ENCODE measurements at places on chromosomes 3 and 15.

DNA sequence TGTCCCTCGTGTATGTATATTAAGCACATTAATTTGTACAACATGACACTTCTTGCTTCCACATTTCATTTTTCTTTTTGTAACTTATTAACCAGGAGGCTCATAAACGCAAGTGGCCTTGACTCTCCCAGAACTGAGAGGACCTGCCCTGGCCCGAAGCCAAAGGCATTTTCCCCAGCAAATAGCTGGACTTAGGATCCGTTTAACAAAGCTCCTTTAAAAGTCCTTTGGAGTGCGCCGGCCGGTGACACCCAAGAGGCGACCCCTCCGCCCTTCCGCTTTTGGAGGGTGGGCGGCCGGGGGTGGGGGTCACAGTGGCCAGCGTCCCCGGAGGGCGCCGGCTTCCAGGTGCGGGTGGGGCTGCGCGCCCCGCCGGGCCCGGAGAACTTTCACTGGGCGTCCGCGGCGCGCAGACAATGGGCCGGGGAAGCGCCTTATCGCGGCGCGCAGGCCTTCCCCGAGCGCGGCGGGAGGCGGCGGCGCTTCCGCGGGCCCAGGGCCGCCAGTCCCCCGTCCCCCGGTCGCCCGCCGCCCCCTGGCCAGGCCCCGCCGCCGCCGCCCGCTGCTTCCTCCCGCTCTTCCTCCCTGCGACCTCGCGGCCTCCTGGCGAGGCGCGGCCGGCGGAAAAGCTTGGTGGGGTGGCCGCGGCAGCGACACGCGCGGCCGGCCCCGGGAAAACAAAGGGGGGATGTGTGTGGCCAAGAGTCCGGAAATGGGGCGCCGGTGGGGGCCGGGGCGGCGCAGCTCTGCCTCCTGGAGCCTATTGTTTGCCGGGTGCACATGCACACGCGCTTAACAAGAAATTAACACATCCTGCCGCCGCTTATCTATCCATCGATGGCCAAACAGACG is 613.4 kb downstream of the MCTP2 start:
- H3K36me3 ChIP-seq = no peaks in the 10 kb centered on the region
- H3K4me1 ChIP-seq = no peaks in the 10 kb centered on the region
- no peak for DNase-seq
- no peak overlapping the region for H3K4me3 ChIP-seq
- no peaks in the 10 kb centered on the region for H3K27me3 ChIP-seq
- H3K27ac ChIP-seq = no peak overlapping the region

DNA sequence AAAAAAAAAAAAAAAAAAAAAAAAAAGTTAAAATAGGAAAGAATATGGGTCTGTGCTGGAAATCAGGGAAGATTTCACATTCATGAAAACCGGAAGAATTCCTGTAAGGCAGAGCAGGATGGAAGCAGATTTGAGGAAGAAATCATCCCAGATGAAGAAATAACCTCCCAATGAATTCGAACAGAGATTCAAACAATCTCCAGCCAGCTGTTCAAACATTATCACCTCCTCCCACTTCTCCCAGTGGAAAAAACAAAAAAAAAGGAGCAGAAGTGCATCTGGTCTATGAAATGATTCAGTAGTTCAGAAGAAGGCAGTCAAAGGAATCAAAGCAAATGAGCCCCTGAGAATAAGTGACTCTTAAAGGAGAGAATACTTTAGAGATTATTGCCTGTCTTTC is 33.1 kb downstream of the CP start:
- no peak overlapping the region for H3K27ac ChIP-seq
- H3K4me1 ChIP-seq = no peaks in the 10 kb centered on the region
- H3K27me3 ChIP-seq = no peaks in the 10 kb centered on the region
- no peak overlapping the region for H3K4me3 ChIP-seq
- H3K36me3 ChIP-seq = no peaks in the 10 kb centered on the region

GRCh38 chr15:61076598-61077170 is 152.4 kb downstream of the RORA start:
- H3K4me3 ChIP-seq = no peak overlapping the region
- H3K27ac ChIP-seq = no peak overlapping the region
- H3K27me3 ChIP-seq = peaks cover 3% of the 10 kb centered on the region
- H3K36me3 ChIP-seq = no peaks in the 10 kb centered on the region
- no peaks in the 10 kb centered on the region for H3K4me1 ChIP-seq

GRCh38 chr3:113055201-113055600 is 64.4 kb downstream of the GTPBP8 start:
- H3K4me3 ChIP-seq = no peak overlapping the region
- H3K4me1 ChIP-seq = peaks cover 18% of the 10 kb centered on the region
- no peak overlapping the region for H3K27ac ChIP-seq
- H3K36me3 ChIP-seq = no peaks in the 10 kb centered on the region

DNA sequence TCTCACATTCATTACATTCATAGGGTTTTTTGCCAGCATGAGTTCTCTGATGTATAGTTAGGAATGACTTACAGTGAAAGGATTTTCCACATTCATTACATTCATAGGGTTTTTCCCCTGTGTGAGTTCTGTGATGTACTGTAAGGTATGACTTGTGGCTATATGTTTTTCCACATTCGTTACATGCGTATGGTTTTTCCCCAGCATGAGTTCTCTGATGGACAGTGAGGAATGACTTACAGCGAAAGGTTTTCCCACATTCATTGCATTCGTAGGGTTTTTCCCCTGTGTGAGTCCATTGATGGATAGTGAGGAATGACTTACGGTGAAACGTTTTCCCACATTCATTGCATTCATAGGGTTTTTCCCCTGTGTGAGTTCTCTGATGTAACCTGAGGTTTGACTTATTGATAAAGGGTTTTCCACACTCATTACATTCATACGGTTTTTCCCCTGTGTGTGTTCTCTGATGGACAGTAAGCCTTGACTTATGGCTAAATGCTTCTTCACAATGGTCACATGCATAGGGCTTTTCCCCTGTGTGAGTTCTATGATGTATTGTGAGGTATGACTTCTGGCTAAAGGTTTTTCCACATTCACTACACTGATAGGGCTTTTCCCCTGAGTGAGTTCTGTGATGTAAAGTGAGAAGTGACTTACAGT is 47.4 kb downstream of the ZNF717 start:
- no peaks in the 10 kb centered on the region for H3K4me1 ChIP-seq
- DNase-seq = no peak
- no peak overlapping the region for H3K4me3 ChIP-seq
- H3K27ac ChIP-seq = no peak overlapping the region

GRCh38 chr3:179825527-179826246 is 172.8 kb downstream of the USP13 start:
- H3K4me1 ChIP-seq = no peaks in the 10 kb centered on the region
- DNase-seq = no peak
- no peaks in the 10 kb centered on the region for H3K36me3 ChIP-seq
- H3K4me3 ChIP-seq = no peak overlapping the region
- no peak overlapping the region for H3K27ac ChIP-seq

DNA sequence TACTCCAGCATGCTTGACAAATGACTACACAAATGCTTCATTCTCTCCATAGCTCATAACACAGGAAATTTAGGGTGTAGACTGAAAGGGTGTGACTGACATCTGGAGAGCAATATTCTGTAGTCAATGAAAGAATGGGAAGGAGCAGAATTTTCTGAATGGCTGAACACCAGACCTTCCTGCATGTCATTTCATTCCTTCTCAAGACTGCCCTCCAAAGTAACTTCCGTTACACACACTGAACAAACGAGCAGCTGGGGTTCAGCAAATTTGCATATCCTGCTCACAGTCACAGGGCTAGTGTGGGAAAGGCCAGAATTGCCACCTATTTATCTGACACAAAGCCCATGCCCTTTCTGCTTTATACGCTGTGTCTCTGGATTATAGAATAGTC is 325.0 kb upstream of the CFAP20DC start:
- no peak overlapping the region for H3K27ac ChIP-seq
- no peak for DNase-seq
- H3K27me3 ChIP-seq = no peaks in the 10 kb centered on the region
- no peaks in the 10 kb centered on the region for H3K36me3 ChIP-seq

DNA sequence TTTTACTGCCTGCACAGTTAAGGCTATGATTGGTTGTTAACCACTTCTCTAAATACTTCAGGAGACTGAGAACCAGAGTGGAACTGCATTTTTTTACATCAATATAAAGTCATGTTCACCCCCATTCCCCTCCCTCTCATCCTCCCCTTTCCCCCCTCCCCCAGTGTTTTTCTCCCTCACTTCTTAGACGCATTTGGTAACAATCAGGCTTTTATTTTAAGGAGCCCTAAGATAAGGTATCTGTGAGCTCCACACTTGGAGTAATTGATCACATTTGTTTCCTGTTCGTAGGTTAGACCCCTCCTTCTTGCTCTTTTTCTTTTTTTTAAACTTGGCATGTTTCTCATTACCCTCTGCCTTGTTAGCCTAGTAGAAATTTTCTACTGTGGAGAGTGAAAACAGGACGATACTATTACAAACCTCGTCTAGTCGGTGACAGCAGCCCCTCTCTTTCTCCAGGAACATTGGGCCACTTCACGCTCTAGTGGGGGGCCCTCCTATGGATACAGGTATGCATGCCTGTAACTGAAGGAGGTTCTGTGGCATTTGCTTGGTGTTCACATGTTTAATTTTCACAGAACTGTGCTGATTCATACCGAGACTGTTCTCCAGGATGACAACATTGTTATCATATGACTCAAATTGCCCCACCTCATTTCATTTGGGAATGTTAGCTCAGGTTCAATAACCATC is 314.4 kb downstream of the MECOM start:
- no peak overlapping the region for H3K27ac ChIP-seq
- no peak overlapping the region for H3K4me3 ChIP-seq
- H3K27me3 ChIP-seq = no peaks in the 10 kb centered on the region
- no peak for DNase-seq
- no peaks in the 10 kb centered on the region for H3K36me3 ChIP-seq

DNA sequence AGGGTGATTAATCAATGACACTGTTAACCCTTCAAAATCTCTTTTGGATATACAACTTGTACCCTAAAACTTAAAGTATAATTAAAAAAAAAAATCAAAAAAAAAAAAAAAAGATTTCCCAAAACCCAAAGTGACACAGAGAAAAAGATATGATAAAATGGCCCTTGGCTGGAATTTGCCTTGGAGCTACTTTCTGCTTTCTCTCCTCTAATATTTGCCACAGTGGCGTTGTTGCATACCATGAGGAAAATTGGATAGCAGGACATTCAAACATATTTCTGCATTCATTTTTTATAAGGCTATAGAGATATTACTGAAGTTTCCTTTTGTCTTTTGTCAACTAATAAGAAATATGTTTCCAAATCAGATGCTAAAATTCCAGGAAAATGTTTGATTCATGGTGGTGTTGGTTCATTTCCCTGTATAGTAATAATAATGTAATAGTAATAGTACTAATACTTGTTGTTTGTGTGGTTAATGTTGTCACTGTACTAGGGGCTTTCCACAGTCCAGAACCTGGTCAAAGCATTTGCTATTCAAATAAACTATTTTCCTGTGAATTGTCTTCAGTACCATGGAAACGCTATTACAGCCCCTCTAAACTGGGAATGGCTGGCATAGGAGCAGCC is 441.3 kb upstream of the THBS1 start:
- peak overlapping the region; percentile 79 for H3K27ac ChIP-seq
- no peaks in the 10 kb centered on the region for H3K27me3 ChIP-seq
- H3K4me3 ChIP-seq = no peak overlapping the region
- H3K36me3 ChIP-seq = no peaks in the 10 kb centered on the region
- peaks cover 36% of the 10 kb centered on the region for H3K4me1 ChIP-seq

DNA sequence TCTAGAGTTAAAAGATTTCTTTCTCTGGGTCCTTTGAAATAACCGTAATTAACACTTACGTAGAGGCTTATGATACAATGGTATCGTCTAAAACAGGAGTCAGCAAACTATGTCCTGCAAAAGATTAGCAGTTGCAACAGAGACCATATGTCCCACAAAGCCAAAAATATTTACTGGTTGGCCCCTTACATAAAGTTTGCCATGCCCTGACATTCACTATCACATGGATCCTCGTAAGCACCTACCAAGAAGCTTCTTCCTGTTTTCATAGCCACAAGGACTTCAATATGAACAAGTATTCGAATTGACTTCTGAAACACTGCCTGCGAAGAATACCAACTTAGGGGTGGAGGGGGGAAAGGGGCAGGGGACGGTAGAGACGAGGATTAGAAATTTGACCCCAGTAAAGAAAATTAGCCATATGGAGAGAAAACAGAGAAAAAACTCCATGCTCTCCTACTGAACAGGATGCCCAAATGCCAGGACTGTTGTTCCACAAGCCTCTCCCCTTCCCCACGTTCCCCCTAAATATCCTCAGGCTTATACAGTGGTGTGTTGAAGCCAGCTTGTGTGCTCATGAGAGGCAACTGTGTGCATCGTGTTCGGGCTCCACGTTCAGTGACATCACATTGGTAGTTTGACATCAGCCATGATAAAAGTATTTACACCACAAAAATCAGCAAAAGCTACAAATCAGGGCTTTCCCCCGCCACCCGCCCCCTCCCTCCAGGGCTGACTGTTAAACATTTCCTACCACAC is 144.1 kb upstream of the HES1 start:
- H3K27me3 ChIP-seq = peaks cover 43% of the 10 kb centered on the region
- no peak for DNase-seq
- no peak overlapping the region for H3K27ac ChIP-seq
- H3K4me3 ChIP-seq = no peak overlapping the region
- no peaks in the 10 kb centered on the region for H3K36me3 ChIP-seq

DNA sequence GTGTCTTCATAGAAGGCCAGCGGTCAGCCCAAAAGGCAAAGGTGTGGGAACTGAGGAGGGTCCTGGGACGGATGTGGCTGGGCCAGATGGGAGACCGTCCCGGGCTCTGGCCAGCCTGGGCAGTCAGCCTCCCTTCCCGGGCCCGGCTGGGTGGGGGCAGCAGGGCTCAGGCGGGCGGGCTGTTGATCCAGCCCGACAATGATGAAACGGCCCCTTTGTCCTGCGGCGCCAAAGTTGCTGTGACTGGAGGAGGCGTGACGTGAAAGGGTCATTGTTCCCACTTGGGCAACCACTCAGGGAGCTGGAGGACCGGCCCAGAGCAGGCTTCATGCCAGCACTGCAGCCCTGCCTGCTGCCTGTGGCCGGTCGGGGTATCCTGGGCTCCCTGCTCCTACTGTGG is 16.5 kb downstream of the DUSP7 start:
- no peak overlapping the region for H3K27ac ChIP-seq
- no peak overlapping the region for H3K4me3 ChIP-seq
- DNase-seq = no peak
- no peaks in the 10 kb centered on the region for H3K27me3 ChIP-seq

- no peaks in the 10 kb centered on the region for H3K27me3 ChIP-seq
- no peak for DNase-seq
- H3K27ac ChIP-seq = no peak overlapping the region
- H3K36me3 ChIP-seq = no peaks in the 10 kb centered on the region
- H3K4me3 ChIP-seq = no peak overlapping the region
Measured at GRCh38 chr3:175381685-175382084, 522.6 kb downstream of the NAALADL2 start.

GRCh38 chr15:96353416-96353929 is 23.0 kb downstream of the NR2F2 start:
- peaks cover 38% of the 10 kb centered on the region for H3K4me1 ChIP-seq
- peaks cover 7% of the 10 kb centered on the region for H3K36me3 ChIP-seq
- H3K4me3 ChIP-seq = peak overlapping the region; percentile 82
- peaks cover 10% of the 10 kb centered on the region for H3K27me3 ChIP-seq
- peak; percentile 36 for DNase-seq

- H3K27me3 ChIP-seq = no peaks in the 10 kb centered on the region
- H3K4me3 ChIP-seq = no peak overlapping the region
- H3K36me3 ChIP-seq = no peaks in the 10 kb centered on the region
- no peak overlapping the region for H3K27ac ChIP-seq
- no peak for DNase-seq
- H3K4me1 ChIP-seq = no peaks in the 10 kb centered on the region
Measured at GRCh38 chr3:43817825-43818224, 127.1 kb downstream of the ABHD5 start.

- H3K4me3 ChIP-seq = no peak overlapping the region
- no peak overlapping the region for H3K27ac ChIP-seq
- H3K4me1 ChIP-seq = peaks cover 9% of the 10 kb centered on the region
- H3K36me3 ChIP-seq = no peaks in the 10 kb centered on the region
- no peaks in the 10 kb centered on the region for H3K27me3 ChIP-seq
Measured at GRCh38 chr3:57820479-57820878, 64.4 kb downstream of the SLMAP start.

Data from osteoblast (primary cell).